Stimulated activated CD8-positive, alpha-beta memory T cell treated with anti-CD3 and anti-CD28 coated beads, Interleukin-4, amount 100 ng/mL, for 1 hour (primary cell): ENCODE measurements at places on chromosomes 7 and 10.

DNA sequence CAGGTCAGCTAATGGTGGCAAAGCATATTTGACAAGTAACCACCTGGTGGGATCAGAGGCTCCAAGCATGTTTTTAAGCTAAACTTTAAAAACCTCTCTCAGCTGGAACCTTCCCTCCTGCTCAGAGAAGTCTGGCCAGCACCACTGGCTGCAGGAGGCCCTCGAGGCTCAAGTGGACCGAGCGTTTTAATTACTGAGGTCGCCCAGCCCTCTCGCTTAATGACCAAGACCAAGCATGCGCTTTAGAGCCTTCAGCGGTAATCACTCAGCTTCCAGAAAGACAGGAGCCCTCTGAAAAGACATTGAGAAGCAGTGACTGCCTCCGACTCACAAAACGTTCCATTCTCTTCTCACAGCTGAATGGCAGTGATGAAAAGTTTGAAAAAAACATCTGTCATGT lies 383.4 kb upstream of the ADARB2 start:
- no peak for DNase-seq

DNA sequence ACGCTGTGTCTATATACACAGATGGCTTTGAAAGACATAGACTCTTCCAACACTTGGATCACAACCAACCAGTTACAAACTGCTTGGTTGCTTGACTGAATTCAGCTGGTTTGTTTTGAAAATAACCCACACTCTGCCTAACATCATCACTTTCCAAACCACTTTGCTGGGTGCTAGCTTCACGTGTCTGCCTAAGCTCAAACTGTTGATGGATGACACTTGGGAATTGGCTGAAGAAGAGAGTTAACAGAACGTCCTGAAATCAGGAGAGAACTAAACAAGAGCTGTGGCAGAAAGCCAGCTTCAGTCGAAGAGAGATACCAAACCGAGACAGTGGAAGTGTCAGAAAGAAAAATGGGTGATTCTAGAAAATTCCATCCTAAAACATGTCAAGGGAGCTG lies 420.8 kb upstream of the AUTS2 start:
- DNase-seq = no peak

DNA sequence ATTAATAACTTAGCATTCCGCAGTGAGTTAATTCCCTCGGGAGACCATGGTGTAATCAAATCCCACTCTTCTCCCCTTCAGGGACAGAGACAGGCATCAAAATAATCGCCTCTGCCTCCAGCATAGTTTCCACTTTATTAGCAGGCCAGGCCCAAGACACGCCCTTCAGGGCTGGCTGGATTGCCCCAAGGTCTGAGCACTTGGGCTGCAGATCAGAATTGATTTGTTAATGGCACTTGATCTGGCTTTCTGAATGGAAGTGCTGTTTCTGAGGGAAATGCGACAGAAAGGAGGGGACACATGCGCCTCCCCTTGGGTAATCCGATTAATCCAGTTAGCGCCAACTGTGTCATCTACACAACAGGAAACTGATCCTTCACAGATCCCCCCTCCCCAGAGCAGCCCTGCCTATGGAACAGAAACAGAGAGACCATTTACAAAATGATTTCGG lies 15.6 kb downstream of the CHAT start:
- DNase-seq = no peak

DNA sequence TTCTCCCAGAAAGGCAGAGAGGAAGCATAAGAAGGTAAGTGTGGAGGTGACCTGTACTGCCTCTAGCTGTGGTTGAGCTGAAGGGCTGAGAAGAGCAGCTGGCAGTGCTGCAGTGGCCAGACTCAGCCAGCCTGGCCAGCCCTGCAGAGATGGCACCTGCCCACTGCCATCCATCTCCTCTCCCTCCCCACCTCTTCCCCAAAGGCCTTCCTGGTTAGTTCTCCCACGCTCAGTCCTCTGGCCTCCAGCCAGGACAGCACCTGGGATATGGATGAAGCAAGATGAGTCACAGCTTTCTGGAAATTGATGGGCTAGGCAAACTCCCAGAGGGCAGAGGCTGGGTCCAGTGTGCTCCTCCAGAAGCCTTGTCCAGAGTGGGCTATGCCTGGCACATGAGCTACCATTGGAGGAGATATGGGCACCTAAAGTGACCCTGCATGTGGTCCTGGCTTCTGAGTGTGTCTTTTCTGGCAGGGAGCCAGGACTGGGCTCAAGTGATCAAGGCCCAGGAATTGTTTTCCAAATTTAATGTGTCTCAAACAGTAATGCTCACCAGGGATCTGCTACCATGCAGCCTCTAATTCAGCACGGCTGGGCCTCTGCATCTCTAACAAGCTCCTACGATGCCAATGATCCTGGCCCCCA lies 81.0 kb upstream of the CACUL1 start:
- DNase-seq = no peak

DNA sequence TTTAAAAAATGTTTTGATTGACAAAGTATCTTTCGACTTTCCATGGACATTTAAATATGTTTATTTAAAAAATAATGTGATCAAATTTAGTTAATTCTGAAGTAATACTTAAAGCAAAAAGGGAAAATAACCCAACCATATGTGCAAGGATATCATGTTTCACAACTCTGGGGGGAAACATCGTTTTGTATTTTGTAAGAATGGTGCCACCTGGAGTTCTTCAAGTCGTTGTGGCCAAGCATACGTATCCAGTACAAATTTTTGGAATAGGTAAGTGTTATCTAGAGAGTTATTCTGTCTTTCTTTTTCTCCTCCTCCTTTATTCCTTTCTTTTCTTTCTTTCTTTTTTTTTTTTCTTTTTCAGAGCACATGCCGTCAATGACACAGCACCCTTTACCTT lies 176.2 kb upstream of the CSTF2T start:
- no peak for DNase-seq

GRCh38 chr7:135905355-135905754 lies 71.8 kb downstream of the MTPN start:
- no peak for DNase-seq

DNA sequence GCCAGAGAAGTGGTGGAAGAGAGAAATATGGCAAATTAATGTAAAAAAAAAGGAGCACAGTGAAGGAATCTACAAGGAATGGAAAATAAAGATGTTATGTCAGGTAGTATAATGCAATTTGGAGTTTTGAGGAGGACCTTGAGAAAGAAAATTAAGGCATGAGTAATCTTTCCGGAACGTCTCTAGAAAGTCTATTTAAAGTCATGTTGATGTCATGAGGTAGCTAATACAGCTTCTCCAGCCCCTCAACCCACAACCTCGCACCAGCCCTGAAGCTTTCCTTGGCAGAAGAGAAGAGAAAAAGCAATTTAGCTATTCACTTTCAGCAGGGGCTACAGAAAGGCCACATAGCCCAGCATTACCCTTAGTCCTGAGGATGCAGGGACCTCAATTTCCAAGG lies 22.5 kb downstream of the TRDMT1 start:
- DNase-seq = no peak

- DNase-seq = no peak
Observed at GRCh38 chr7:114007386-114007785, 88.6 kb upstream of the PPP1R3A start.

GRCh38 chr10:43202657-43203447 lies 64.0 kb downstream of the RASGEF1A start:
- no peak for DNase-seq

GRCh38 chr7:134856691-134857090 lies 77.3 kb downstream of the CALD1 start:
- no peak for DNase-seq

- no peak for DNase-seq
Observed at GRCh38 chr10:224571-224970, 89.3 kb downstream of the ZMYND11 start.

DNA sequence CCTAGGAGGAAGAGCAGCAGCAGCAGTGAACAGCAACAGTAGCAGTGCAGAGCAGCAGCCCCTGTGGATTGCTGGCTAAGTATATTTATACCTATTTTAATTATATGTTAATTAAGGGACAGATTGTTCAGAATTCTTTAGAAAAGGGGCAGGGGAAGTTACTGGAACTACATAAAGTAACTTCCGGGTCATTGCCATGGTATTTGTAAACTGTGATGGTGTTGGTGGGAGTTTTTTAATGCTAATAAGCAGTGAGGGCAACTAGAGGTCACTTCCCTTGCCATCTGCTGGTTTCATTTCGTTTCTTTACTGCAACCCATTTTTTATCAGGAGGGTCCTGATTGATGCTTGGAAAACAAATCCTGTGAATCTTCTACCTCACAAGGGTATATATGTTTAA lies 229.8 kb upstream of the PODXL start:
- no peak for DNase-seq

DNA sequence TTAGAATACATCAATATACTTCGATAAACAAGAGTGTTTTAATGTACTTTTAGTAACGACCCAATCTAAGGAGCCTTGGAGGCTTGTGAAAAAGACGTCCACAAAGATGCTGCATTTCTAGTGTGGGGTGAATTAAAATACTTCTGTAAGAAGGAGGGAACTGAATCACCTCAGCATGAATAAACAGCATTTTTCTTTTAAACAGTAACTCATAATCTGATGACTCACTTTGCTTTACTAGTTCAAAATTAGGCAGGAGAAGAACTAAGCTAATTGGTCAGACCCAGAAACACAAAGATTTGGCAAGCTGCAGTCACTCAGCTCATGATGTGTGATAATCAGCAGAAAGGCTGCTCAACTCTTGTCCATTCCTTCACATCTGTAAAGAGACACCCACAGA lies 24.2 kb downstream of the NCOA4 start:
- no peak for DNase-seq

DNA sequence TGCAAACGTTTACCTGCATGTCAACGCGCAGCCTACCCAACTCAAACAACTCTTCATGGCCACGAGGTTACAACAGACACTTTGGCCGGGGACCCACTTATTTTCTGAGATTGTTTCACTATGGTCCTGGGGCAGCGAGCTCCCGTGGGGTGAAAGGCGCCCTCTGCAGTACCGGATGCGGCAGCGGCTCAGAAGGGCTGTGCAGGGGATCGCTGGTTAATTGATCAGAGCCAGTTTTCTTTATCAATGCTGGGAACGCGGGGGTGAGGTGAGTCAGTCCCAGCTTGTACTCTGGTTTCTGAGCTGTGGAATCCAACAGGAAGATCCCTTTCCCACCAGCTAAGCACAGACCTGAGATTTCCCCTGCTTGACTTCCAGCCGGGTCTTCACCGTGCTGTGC lies 366.5 kb upstream of the KLF6 start:
- DNase-seq = no peak

DNA sequence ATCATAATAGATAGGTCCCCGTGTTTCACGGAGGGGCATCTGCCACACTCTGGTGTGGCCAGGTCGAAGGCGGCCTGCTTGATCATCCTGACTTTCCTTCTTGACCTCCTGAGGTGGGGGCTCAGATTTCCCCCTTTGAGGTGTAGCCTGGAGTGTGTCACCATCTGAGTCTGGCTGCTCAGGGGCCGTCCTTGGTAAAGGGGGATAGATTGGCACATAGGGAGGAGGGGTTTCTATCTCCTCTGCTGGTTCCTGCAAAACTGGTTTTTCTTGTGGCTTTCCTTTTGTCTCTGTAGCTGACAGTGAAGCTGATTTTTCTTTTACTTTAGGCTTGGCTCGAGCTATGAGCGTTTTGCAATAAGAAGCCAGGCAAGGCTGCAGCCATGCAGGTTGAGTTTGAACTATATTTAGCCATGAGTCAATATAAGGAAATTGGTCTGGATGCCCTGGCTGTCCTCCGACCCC lies 7.1 kb upstream of the ZNF117 start:
- DNase-seq = no peak

DNA sequence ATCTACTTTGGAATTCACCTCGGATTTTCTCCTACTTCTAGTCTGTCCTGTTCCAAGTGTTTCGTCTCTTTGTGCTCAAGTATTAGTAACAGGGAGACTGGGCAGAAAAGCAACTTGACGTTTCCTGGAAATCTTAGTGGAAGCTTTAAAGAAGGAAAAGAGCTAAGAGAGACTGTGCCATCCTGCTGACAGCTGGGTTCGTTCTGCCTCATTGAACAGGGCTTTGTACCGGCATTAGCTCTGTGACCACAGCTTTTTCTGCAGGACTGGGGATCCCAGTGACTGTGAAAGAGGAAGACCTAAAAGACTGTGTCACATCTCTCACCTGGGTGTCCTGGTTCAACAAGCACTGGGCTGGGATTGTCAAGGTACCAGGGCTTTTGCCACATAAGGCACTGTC lies 70.8 kb upstream of the CDCA7L start:
- DNase-seq = no peak

- DNase-seq = no peak
Observed at GRCh38 chr10:117539903-117540639, 2.5 kb upstream of the EMX2 start.

GRCh38 chr7:27201580-27202017 lies 1.7 kb upstream of the HOXA13 start:
- no peak for DNase-seq

DNA sequence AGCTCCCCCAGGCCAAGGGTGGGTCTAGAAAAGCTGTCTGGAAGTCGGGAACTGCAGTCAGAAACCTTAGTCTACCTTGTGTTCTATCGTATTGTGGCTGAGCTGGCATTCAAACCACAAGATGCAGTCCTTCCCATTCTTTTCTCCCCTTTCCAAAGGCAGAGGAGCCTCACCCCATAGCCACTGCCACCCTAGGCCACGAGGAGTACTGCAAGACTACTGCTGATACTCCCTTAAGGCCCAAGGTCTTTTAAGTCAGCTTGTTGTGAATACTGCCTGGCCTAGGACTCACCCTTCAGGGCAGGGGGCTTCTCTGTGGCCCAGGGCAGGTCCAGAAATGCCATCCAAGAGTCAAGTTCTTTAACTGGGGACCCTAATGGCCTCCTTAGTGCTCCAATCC lies 214.5 kb upstream of the CNTNAP2 start:
- no peak for DNase-seq

DNA sequence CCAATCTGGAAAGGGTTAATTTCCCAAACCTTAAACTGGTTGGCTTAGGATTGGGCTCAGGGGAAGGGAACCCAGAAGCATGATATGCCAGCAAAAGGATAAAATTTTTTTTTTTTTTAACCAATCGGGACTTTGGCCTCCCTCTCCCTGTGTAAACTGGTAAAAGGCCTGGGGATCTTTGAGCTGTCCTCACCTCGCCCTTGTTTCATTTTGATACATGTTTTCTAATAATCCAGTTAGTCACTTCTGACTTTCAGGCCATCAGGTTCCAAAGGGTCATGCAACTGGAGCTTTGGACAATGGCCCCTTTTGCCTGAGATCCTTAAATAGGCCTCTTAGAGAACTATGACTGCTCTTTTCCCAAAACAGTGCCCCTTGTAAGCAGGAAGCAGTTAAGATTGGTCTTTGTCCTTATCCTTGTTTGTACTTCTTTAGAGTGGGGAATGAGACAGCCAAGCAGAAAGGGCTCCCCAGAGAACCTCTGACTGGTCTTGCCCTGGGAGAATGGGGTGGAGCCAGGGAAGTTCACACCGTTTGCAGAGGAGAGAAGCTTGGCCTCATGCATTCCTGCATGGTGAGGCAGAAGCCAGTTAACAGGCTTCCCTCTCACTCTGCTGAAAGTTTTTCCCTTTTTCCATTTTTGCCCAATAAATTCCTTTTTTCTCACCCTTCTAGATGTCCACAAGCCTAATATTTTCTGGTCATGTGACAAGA lies 424.2 kb upstream of the CNTNAP2 start:
- DNase-seq = no peak

- no peak for DNase-seq
Observed at GRCh38 chr7:19111474-19112273, 5.8 kb downstream of the TWIST1 start.
